Right cardiac atrium (tissue), 5 donors: ENCODE measurements at places on chromosomes 11 and 22. TPM values are rescaled to one million over a fixed set of nuclear protein-coding genes. Genes with fewer than 3 reads are reported as not detected.

The NCF4 gene
- 3.6 TPM for polyA plus RNA-seq

The OR51E2 gene
- 0.05 TPM for polyA plus RNA-seq

The KLHL35 gene
- 0.66 TPM for polyA plus RNA-seq

The AASDHPPT gene
- 26.0 TPM for polyA plus RNA-seq

The LMNTD2 gene
- 0.50 TPM for polyA plus RNA-seq

The PIK3C2A gene
- polyA plus RNA-seq, result 10.5 TPM

The TBC1D10A gene
- 5.4 TPM for polyA plus RNA-seq

The SLC15A3 gene
- 24.6 TPM for polyA plus RNA-seq

The MYOD1 gene
- not detected for polyA plus RNA-seq

The ANGPTL5 gene
- polyA plus RNA-seq, result 2.7 TPM

The HSPB2 gene
- 106 TPM for polyA plus RNA-seq

- peak; percentile 60 for DNase-seq
Observed at GRCh38 chr11:18012122-18012905, 533 bp downstream of the SERGEF start.

- peak; percentile 93 for DNase-seq
Observed at GRCh38 chr22:19959043-19959586, 17.5 kb upstream of the TXNRD2 start.

GRCh38 chr22:17734187-17734586 is 40.1 kb downstream of the BID start:
- DNase-seq, result no peak

GRCh38 chr11:44763121-44763820 is 36.5 kb downstream of the TSPAN18 start:
- no peak for DNase-seq

GRCh38 chr11:123235117-123235655 is 40.1 kb upstream of the CLMP start:
- DNase-seq, result peak; percentile 81

- DNase-seq, result no peak
Observed at GRCh38 chr11:26649884-26650283, 72.0 kb downstream of the SLC5A12 start.

DNA sequence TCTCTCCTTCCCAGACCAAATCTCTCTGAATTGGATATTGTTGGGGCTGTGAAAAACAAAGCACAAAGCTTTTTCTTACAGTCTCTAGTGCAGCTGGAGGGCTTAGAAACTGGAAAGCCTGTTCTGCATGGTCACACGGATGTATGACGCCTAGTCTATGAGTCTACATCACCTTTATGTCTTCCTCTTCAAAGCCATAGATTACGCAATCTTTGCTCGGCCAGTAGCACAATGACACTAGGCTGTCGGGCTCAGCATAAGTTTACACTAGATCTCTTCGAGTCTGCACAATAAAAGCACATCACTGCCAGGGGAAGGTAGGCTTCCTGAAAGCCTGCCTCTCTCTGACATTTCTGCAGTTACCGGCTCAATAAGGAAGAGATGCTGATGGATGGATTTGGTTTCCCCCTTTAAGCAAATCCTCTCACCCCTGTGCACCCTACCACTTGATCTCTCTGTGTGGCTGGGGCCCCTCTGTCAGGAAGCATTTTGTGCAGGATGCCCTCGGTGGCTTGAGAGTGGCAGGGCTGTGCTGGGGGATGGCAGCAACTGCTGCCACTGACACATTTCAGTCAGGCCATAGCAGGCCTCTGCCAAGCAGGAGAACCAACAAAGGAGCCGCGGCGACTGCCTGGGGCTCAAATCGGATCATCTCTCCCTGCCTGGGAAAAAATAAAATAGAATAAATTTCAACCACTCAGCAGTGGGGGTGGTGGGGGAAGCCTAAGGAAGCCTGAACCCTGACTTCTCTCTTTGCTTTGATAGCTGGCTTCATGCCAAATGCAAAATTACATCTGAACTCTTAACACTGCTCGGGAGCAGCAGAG is 1272.8 kb downstream of the LRRC4C start:
- no peak for DNase-seq

GRCh38 chr11:104916442-104916841 is 18.2 kb upstream of the CASP12 start:
- no peak for DNase-seq

DNA sequence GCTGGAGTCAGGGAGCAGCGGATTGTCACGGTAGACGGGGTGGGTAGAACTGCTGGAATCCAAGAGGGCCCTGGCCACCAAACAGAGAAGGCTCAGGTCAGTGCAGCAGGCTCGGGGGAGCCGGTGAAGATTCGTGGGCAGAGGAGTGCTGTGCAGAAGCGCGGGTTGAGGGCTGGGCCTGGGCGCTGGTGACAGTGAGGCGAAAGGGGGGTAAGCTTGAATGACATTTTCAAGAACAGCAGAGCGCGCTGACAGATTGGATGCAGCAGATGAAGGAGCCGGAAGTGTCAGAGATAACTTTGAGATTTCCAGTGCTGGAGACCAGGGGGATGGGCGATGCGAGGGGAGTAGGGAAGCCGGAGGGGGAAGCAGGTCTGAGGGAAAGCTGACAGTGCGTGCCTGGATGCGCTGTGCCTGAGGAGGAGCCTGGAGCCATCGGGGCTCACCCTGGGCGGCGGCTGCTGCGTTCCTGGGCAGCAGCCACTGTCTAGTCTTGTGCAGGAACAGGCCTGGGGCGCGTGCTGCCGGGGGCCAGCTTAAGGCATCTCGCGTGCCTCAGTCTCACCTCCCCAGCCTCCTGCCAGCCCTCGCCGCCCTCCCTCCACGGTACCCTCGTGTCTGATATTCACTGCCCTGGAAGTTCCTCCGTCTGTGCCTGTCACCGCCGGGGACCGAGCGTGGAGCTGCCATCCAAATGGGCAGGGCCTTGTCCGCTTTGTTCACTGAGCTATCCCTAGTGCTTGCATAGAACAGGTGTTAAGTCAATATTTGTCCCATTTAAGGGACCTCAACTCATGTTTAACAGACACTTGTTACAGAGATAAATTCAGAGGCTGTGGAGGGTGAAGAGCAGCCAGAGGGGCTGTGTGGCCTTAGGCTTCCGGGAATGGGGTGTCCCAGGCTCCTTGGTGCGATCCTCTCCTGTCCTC is 5.2 kb downstream of the GRIK4 start:
- DNase-seq, result peak; percentile 69

GRCh38 chr11:119108857-119109221 is 1.7 kb downstream of the C2CD2L start:
- DNase-seq, result no peak

- DNase-seq, result no peak
Observed at GRCh38 chr11:129281471-129282415, 89.6 kb upstream of the ARHGAP32 start.

GRCh38 chr11:77602381-77603088 is 12.8 kb downstream of the AQP11 start:
- DNase-seq, result no peak

- DNase-seq, result no peak
Observed at GRCh38 chr11:96075532-96075959, 151.6 kb upstream of the MTMR2 start.

- no peak for DNase-seq
Observed at GRCh38 chr11:75189108-75189507, 38.2 kb downstream of the SLCO2B1 start.

DNA sequence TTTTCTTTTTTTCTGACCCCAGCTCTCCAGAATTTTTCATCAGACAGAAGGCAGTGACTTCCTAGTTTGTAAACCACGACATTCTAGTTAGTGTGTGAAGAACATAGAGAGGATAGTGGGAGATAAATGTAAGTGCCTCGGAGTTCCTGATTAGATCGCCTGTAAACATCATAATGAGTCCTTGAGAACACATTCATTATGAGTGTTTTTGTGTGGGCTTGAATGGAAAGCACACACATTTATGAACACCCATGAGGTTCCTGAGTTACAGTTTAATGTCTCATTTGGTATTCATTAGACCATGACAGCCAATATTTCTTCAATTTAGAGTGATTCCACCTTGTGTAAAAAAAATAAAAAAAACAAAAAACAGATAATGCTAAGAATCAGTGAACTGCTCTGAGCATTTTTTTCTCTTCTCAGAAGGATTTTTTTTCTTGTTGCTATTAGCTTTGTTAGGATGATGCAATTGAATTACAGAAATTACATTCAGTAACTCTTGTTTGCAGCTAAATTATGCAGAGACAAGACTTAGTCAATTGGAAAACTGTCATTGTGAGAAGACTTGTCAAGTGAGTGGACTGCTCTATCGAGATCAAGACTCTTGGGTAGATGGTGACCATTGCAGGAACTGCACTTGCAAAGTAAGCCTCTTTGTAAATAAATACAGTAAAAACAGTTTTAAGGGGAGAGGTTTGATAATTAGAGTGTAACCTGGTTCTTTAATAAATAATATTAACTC is 257.6 kb downstream of the NELL1 start:
- DNase-seq, result no peak

DNA sequence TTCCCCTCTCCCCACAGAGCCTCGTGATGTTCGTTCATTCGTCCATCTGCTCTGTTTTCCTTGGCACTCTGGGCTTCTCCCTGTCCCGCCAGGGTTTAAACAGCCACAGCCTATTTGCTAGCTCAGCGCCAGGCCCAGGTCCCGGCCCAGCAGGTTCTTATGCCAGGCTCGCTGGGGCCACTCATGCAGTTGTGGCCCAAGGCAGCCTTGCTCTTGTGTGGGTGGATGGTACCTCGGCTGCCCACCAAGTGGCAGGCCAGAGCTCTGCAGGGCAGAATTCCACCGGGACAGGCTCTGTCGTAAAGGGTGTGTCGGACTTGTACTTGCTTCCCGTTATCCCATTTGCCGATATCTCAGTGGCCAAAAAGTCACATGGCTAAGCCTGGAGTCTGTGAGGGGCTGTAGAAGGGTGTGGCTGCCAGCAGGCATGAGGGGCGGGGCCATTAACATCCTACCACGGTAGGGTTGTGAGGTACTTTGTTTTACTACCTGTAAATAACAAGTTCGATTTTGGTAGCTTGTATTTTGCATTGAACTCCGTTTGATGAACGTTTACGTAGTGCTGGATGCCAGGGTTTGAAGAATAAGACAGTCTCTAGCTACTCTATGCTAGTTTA is 7.9 kb downstream of the FAM118A start:
- DNase-seq, result peak; percentile 90

DNA sequence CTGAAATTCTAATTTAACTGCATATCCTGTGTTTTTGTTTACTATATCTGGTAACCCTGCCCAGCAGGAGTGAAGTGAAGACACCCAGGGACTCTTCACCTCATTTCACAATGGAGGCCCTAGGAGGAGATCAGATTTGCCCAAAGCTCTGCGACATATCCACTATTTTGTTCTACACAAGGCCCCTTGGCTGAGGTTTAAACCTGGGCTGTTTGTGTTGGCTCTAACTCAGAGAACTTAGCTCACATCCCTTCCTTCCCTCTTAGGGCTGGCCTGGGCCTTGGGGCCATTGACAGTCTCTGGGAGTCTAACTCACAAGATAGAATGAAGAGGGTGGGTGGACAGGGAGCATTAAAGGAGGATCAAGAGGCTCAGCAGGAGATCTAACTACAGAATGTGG is 8.2 kb upstream of the PLA2G3 start:
- peak; percentile 64 for DNase-seq

GRCh38 chr11:46050003-46050461 is 71.2 kb downstream of the PHF21A start:
- DNase-seq, result no peak

DNA sequence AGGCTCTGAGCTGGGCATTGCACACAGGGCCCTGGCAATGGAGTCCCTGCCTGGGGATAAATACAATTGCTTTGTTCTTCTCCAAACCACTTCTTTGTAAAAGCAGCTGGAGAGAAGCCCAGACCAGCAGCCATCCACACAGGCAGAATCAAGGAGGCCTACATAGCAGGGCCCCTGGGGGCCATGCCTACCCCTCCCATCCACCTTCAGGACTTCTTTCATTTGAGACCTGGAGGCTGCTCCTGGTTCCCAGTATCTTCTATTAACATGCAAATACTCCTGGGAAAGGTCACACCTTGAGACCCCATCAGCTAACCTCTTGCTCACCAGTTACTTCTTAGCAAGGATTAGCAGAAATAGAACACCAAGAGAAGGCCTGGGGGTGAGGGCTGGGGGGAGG is 511.1 kb downstream of the SOX6 start:
- no peak for DNase-seq

GRCh38 chr11:12449961-12450715 is 72.8 kb downstream of the PARVA start:
- no peak for DNase-seq

DNA sequence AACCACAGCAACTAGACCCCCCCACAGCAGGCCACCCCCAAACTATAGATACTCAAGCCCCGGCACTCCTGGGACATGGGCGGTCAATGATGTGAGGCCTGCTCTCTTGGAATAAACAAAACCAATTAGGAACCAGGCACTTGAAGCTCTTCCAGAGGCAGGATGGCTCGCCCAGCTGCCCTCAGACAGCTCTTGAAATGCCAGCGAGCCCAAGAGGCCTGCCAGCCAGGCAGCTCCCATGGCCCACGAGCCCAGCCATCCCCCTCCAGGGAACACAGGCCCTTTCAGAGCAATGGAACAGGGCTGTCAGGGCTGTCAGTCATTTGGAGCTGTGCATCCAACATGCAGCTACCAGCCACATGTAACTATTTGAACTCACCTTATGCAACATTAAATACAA is 34.0 kb upstream of the TFIP11 start:
- peak; percentile 79 for DNase-seq

DNA sequence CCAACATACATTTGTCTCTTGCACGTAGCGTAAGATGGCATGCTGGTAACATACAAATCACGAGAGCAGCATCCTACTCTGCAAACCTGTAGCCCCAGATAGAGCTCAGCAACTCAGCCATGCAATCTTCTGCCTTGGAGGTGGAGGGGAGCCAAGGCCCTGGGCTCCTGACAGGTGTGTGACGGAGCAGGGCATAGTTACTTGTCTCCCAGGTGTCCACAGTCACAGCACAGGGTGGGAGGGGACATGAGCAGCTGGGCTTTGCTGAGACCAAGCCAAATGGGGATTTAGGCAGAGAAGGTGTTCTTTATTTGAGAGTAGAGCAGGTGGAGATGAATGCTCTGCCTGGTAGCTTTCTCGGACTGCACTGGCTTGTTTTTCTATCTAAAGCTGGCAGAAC is 111.7 kb downstream of the TEAD1 start:
- DNase-seq, result no peak

GRCh38 chr11:1852877-1853276 is at the start of gene LSP1:
Gene LSP1 (plus strand): TSS chr11:1853084. CDS start chr11:1853145, 61 bp downstream.
- no peak for DNase-seq

DNA sequence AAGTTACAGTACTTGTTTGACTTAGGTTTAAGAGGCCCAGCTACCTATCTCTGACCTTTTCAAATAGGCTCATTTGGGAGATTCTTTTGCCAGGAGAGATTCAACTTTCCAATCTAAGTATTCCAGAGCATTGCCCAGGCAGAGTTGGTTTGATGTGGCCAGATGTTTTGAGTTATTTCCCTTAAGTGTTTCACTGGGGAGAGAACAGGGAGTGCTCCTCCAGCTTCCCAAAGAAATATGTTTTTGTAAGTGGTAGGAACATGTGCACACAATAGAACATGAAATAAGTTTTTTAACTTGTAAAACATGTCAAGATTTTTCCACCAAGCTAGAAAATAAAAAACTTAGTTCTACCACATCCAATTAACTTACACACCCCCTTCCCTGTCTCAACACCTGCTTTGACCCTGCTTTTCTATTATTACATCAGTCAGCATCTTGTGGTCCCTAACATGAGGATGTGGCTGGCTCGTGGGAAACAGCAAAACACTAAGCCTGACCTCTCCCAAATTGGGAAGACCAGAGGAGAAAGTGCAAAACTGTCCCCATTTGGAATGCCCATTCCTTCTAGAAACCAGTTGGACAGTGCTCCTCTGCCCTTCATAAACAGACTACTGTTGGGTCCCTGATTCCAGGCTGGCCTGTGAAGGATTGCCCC is 70.4 kb upstream of the RASSF10 start:
- no peak for DNase-seq
